ENCODE measurements at places on chromosomes 5 and 9.

GRCh38 chr5:168118042-168118668 is 173.3 kb upstream of the WWC1 start:
- DNase-seq = no peak

DNA sequence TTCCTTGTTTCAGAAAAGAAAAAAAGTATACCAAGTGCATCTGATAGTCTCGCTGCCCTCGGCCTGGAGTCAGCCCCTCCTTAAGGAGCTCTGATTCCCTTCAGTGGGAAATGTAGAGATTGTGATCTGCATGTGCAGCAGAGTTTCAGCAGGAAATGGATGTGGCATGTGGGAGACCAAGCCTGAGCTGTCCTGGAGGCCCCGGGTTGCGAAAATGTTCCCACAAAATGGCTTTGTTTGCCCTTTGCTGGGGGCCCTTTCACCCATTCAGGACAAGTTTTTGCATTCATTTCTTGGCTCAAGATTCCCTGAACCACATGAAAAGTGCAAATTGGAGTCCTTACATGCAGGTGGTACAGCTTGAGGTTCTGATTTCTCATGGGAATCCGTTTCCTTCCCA is 230.9 kb downstream of the GADD45G start:
- DNase-seq = no peak

DNA sequence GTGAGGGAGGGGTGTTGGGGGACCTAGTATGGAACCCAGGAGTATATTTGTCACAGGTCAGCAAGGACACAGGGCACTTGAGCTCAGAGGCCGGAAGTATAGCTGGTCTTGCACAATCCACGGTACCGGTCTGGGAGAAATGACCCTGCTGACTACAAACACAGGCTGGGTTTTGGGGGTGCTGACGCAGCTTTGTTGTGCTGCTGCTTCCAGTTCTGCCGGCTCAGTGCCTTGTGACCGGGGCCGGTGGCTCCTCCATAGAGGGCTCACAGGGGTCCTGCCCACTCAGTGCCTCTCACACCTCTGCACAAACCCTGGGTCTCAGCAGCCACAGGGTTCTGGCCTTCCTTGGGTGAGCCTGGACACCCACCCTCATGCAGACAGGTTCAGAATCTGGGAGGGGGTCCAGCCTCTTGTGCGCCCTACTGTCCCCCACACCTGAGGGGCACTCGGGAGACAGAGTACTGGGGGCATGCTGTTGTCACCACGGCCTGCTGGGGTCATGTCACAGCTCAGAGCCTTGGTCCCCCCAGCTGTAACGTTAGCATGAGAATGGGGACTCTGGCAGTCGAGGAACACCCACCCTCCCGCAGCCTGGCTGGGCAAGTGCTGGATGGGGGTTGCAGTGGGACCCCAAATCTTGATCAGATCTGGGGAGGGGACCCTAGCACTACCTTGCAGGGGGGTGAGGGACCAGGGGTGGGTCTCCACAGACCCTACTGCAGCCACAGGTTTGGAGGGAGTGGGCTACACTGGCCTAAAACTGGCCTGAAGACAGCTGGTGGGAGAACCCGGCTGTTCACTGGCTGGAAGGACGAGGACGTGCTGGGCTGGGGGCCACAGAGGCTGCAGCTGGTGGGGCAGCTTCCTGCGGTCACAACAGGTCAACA is 17.7 kb downstream of the NINJ1 start:
- no peak for DNase-seq

GRCh38 chr5:126366199-126366560 is 57.0 kb upstream of the GRAMD2B start:
- no peak for DNase-seq

DNA sequence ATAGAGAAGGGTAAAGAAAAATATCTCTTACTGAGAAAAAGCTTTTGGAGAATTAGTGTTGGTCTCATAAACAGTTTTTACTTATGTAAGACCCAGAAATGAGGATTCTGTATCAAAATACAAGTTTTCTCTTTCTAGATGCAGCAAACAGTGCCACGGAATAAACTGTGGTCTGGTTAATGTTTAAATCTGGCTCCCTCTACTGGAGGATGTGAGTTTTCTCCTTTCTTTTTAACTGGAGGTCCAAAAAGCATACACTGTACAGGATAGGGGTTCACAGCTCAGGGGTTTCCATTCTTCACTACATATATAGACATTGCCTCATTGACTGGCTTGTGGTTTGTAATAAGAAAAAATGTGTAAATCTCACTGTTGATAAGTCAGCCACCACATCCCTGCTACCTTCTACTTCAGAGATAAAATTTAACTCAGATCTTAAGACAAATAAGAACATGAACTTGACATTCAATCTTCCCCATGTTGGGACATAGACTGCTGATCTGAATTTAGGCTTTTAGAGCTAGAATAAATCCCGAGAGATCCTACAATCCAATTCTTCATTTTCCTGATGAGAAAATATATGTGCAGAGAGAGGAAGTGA is 98.9 kb downstream of the CFAP95 start:
- no peak for DNase-seq

- no peak for DNase-seq
These were observed 65.9 kb downstream of the CYFIP2 start for GRCh38 chr5:157331807-157332206.

DNA sequence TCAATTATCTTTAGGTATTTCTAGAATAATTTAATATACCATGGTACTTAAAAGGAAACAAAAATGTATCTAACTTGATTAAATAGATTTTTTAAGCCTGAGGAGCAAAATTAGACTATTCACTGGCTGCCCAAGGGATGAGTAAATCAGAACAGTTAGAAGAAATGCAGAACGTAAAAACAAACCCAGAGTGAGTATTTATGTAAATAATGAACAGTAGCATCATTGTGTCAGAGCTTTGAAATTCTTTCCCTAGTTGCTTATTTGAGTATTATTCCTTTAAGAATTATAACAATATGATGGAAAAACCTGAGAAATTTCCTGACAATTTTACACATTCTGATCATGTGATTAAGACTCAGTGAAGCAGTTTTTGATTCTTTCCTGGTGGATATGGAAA is 200.9 kb downstream of the GDNF start:
- no peak for DNase-seq

DNA sequence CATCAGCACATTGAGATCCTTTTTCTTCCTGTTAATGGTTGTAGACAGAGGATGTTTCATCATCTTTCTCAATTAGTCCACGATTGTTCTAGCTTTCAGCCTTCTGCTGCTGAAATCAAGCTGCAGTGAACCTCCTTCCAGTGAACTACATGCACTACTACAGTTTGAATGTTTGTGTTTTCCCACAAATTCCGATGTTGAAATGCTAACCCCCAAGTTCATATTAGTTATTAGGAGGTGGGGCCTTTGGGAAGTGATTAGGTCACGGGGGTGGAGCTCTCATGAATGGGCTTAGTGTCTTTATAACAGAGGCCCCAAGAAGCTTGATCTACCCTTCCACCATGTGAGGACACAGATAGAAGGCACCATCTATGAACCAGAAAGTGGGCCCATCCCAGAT is 32.9 kb downstream of the NSG2 start:
- no peak for DNase-seq

DNA sequence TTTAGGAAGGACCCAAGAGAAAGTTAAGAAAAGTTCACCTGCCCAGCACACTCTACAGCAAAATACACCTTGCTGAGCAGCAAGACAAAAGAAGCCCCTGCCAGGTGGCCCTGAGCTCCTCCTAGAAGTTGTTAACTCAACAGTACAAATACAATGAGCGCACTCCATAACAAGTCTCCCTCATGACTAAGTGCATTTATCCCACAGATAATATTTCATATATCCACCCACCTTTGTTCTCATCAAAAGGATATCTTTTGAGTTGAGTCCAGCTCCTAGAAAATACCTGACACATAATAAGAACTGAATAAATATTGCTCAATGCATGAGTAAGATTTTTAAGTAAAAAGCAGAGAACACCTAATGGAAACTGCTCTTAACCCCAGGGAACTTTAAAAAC is 73.3 kb downstream of the ABCA1 start:
- no peak for DNase-seq

- DNase-seq = no peak
These were observed 49.9 kb downstream of the PDE4D start for GRCh38 chr5:59843511-59844213.

DNA sequence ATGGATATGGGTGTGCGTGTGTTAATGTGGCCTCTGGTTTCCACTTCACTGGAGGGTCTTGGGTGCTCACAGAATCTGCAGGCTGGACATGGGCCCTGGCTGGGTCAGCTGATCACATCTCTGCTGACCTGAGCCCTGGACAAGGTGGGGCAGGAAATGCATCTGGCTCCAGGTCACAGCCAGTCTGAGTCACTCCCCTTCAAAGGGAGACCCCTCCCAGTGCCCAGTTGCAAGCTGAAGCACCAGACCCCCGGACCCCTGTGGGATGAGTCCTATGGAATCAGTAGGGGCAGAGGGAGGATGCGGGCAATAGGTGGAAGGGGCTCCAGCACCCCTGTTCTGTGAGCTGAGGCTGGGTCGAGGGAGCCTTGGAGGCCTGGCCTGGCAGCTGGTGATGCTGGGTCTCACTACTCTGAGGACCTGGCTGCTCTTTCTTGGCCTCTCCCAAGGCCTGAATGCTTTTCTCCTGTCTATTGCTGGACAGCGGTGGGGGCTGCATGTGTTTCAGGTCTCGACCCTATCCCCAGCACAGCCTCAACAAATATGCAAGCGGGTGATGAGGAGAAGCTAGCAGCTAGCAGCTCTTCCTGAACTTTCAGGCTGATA is 54.5 kb downstream of the PHF2 start:
- DNase-seq = no peak

DNA sequence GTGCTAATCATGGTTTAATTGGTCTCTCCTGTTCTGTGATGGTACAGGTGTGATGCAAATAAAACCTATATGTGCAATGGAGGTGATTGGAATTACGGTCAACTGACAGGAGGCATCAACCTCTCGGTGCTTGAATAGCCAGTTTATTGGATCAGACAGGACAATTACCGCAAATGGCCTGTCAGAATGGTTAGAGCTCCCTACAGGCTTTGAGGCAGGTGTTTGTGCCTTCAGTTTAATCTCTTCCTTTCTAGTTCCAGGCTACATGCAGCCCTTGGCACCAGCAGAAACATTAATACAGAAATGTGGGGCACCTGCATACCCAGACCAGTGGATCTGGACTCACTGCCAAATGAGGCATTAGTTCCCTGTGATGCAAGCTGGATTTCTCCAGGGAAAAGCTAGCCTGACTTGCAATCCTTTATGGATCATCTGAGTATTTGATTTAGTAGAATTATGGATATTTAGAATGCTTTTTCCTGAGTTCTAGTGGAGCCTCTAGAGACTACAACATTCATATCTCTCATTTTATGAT is 128.6 kb downstream of the MAT2B start:
- DNase-seq = no peak

DNA sequence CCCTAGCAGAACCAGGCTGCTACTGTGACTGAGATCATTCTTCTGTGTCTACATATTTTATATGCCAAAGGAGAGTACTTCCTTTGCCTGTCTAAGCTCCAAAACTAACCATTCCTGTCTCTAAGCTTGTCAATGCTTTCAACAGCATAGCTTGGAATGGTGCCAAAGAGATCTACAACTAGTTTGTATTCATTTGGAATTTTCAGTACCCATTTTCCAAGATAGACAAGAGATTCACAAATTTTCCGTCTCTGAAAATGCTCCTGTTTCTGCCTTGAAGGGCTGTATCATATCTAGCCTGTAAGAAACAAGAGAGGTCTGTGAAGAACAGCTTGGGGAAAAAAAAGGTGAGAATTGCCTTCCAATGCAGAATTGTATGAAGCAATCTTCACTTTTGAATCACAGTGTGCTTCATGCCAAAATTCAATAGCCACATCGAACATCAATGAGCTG is 334.4 kb upstream of the ACTBL2 start:
- no peak for DNase-seq

DNA sequence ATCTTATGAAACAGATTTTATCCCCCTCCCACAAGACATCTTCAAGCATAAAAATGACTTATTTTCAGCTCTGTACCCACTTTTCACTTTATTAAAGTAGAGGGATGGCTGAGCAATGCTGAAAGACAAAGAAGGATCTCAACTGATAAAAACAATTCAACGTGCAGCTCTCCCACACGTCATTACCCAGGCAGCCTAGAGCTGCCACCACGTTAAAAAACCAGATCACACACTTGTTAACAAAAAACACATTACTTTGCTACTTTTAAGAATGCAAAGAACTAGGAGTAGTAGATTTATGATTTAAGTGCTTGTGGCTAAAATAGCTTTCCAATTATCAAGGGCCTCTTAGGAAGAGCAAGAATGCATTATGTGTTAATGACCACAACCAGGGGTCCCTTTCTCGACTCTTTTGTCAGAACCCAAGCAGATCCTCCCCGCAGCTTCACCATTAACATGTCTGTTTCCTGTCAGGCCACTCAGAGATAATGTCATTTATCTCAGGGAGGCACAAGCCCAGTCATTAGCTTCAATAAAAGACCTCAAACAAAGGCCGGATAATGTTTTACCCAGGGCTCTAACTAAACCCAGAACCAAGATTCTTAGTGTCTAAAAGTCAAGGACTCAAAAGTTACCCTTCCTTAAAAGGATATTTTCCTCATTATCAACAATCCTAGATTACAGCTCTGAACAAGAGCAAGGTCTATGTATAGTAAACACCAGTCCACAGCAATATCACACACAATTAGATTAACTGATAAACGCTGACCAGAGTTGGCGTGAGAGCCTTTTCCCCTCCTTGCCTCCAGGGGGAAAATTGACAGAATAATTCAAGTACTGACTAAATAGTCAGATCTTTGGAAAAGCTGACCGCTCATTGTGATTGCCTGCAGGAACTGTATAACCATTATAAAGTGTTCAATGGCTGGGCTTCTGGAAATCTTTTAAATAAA is 7.5 kb downstream of the ZNF608 start:
- no peak for DNase-seq

DNA sequence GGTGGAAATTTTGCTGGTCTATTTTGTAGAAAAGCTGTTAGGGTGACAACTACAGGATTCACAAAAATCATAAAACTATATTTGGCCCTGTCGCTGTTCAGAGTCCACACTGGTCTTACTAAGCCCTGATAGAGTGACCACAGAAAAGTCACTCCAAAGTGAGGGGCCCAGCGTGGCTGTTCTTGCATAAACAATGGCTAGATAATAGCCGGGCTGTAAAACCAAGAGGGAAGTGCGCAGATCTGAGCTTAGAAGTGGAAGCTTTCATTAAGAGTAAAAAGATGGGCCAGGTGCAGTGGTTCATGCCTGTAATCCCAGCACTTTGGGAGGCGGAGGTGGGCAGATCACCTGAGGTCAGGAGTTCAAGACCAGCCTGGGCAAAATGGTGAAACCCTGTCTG is 15.5 kb upstream of the CTSL start:
- no peak for DNase-seq

GRCh38 chr5:109668668-109669422 is 20.9 kb upstream of the MAN2A1 start:
- DNase-seq = no peak

- DNase-seq = no peak
These were observed 22.6 kb upstream of the SLC6A19 start for GRCh38 chr5:1178529-1179382.

DNA sequence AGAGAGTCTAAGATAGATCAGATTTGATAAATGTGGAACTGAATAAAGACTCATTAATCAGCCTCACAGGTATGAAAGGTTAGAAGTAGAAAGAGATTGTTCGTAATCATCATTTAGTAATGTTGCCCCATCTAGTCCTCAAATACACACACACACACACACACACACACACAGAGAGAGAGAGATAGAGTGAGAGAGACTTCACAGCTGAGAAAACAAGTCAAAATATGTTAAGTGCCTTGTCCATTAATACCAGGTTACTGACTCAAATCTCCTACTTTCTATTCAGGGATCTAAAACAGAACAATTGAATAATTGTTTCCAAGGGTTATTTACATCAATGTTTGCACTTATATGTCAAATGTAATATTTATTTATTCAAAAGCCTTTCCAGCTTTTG is 284.6 kb downstream of the MRPS30 start:
- no peak for DNase-seq
